ENCODE measurements at places on chromosomes 2 and 18. TPM values are rescaled to one million over a fixed set of nuclear protein-coding genes. Genes with fewer than 3 reads are reported as not detected.

GKN1 gene
- total RNA-seq, result not detected

EMILIN1 gene
- total RNA-seq, result 180 TPM

SESTD1 gene
- total RNA-seq, result 157 TPM

C2orf66 gene
- 0.30 TPM for total RNA-seq

SERPINB2 gene
- 0.27 TPM for total RNA-seq

MRPS5 gene
- total RNA-seq, result 31.2 TPM

DSG2 gene
- 4.3 TPM for total RNA-seq

OR6B2 gene
- not detected for total RNA-seq

CYBRD1 gene
- 396 TPM for total RNA-seq

SLC9A4 gene
- total RNA-seq, result 0.15 TPM

LHCGR gene
- not detected for total RNA-seq
